Tibial nerve (tissue), 4 donors: ENCODE measurements at places on chromosomes 6 and 20.
A peak's percentile ranks its signal among the peaks of the same experiment; 100 is the strongest.

GRCh38 chr6:112781241-112781640 is 434.1 kb downstream of the RFPL4B start:
- DNase-seq = no peak

DNA sequence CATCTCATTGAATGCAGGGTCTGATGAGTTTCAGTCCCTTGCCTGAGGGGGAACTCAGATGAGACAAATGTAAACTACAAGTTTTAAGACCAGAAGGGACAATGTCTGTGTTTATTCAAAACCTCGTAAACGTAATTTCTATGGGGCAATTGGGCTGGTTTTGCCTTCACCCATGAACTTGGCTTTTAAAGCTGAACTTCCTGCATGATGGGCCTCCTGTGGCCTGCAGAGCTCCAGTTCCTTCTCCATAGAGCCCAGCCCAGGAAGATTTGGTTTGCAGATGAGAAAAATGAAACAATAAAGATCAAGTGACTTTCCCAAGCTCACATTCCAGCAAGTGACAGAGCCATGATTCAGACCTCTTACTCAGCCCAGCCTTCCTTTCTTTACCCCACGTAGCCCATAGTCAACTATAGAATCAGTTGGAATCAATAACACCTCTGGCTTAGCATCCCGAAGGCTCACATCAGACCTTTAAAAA is 612.3 kb downstream of the UTRN start:
- no peak for DNase-seq

- peak; percentile 23 for DNase-seq
These were observed 639.6 kb downstream of the EPHA7 start for GRCh38 chr6:92779746-92780145.

DNA sequence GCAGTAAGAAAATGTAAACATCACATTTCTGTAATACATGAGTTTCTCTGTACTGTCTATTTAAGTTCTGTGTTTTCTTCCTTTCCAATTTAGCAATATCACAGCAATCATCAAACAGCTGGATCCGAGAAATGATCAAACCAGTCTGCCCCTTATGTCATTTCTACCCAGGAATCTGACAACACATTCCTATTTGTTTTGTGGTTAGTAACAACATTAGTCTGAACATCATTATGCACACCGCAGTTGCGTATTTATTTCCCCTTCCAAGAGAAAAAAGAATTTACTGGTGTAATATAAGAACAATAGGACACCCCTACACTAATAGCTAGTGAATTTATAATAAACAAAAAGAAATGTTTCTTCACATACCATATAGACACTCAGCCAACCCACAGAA is 179.5 kb downstream of the BTBD9 start:
- no peak for DNase-seq

GRCh38 chr20:49260218-49260617 is 17.6 kb downstream of the ZNFX1 start:
- DNase-seq = no peak

DNA sequence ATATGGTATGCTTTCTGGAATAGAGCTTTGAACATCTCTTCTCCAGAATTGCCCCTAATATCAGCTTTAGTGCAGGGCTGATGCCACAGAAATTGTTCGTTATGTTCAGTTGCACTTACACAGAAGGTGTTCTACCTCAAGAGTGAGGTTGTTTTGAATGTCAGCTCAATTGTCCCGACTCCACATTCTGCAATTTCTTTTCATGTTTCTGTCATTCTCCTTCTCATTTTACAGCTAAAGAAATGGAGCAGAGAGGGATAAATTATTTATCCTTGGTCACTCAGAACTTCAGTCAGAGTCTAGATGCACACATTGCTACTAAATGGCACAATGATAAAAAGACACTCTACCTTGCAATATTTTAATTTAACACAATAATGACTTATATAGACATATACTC is 137.0 kb upstream of the CCN2 start:
- no peak for DNase-seq

- DNase-seq = no peak
These were observed 22.9 kb downstream of the OR2B2 start for GRCh38 chr6:27889275-27889627.

DNA sequence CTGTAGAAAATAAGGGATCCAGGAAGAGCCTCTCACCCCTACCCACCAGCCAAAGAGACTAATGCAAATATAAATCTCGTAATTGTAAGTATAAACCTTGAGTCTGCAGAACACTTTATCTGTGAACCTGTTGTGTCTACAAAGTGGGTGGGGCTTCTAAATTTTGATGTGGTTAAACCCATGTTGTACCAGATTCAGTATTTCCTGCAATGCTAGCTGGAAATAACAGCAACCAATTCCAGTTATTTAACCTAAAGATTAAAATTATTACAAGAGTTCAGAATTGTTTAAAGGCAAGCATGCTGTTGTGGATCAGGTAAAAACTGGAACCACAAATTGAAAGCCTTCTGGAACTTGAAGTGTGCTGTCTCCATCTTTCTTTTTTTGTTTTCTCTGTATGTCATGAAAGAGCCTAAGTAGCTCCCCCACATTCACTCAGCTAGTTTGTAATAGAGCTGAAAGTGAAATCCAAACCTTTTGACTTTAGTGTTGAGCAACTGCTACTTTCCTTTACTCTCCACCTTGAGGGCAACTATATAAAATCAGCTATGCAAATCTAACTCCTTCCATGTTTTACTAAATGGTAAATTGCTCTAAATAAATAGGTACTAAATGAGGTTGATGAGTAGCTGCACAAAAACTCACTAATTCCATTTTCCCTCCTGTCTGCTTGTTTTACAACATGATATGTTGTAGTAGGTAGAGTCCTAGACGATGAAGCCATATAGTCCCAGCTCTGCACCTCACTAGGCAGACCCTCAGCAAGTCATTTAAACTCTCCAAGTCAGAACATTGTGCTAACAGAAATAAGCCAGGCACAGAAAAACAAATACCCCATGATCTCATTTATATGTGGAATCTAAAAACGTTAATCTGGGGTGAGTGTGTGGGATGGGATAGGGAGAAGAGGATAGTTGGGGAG is 17.9 kb upstream of the THEMIS start:
- no peak for DNase-seq

DNA sequence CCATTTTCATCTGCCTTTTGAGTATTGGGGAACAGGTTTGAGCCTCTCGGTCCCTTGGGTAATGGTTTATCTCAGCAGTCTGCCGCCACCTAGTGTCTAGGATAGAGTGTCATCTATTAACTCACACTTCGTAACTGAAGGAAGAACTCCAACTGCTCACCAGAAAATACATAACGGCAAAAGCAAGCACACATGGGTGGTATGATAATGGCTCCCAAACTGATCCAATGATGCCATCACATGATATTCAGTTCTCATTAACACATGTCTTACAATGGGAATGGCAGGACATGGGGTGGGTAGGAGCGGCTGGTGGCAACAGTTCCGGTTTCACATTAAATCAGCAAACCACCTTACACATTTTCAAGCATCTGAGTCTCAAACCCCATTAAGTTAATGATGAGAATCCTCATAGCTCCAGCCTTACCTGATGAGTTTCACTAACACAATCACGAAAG is 110.7 kb upstream of the PHACTR1 start:
- DNase-seq = peak; percentile 73

DNA sequence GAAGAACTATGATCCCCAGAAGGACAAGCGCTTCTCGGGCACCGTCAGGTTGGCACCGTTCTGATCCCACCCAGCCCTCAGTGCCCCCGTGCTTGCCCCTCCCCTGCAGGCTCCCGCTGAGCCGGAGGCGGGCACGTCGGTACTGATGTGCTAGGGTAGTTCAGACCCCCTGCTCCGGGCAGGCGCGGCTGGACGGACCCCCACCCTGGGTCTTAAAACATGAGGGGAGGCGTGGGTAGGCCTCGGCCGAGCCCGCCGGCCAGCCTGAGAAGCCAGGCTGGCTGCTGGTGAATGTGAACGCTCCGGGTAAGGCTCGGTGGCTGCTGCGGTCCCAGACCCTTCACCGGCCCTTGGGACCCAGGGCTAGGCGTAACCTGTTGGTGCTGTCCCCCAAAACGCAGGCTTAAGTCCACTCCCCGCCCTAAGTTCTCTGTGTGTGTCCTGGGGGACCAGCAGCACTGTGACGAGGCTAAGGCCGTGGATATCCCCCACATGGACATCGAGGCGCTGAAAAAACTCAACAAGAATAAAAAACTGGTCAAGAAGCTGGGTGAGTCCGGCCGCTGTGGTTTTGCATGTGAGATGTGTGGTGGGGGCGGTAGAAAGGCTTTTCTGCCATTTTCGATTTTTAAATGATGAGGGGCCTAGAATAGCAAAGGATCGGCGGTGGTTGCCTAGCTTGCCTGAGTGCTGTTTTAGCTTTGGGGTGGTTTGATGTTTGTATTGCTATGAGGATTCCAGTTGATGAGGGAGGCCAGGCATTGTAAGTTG is 964 bp downstream of the RPL10A start:
- no peak for DNase-seq

- DNase-seq = no peak
These were observed 171.5 kb upstream of the RIPOR2 start for GRCh38 chr6:25107218-25107617.

DNA sequence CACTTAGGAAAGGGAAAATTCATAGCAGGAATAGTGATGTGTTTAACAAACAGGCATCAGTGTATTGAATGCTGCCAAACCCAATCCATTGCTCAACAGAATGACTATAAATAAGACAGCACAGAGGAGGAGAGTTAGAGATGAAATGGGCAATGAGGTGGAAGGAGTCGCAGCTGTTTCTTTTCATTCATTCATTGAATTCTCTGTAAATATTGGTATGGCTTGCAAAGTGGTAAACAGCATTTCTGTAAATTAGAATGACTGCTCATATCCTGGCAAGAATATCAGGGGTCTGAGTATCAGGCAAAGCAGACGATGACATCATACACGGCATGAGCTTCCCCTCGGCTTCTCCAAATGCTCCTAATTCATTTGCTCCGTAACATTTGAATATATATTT is 703.6 kb upstream of the SLC35B3 start:
- DNase-seq = no peak

DNA sequence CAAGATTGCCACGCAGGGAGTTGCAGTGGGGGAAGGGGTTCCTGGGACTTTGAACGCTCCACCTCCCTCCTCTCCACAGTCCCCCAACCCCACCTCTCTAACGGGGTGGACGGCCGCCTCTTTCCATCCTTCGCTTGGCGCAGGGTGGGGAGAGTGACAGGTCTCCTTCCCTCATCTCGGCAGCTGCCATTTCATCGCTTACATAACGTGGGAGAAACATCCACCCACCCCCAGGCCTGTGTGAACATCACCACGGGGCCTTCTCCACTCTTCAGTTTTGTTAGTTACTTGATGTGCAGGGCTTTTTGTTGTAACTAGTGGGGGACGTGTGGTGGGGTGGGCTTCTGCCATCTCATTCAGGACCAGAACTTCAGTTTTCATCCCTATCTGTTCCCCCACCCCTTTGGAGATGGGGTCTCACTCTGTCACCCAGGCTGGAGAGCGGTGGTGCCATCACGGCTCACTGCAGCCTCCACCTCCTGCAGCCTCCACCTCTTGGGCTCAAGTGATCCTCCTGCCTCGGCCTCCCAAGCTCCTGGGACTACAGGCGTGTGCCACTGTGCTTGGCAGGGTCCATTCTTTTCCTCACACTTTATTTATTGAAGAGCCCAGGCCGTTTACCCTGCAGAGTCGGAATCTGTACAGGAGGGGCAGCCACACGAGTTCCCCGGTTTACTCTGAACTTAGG is 17.7 kb downstream of the RTEL1 start:
- DNase-seq = no peak

DNA sequence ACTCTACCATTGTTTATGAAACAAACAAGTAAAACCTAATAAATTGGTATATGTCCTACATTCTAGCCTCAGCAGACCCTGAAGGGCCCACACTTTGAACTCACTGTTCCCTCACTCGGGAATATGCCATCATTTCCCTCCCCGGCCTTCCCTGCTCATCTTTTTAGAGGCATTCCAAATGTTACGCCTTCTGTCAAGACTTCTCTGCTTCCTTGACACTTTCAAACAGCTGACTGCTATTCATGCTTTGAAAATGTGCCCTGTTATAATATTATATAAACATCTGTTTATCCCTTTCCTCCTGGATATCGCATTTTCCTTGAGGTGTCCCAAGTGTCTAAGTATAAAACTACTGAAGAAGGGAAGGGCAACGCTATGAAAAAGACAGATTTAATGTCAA is 249.5 kb upstream of the THEMIS start:
- DNase-seq = no peak

GRCh38 chr6:10205892-10206291 is 209.0 kb downstream of the TFAP2A start:
- DNase-seq = no peak

DNA sequence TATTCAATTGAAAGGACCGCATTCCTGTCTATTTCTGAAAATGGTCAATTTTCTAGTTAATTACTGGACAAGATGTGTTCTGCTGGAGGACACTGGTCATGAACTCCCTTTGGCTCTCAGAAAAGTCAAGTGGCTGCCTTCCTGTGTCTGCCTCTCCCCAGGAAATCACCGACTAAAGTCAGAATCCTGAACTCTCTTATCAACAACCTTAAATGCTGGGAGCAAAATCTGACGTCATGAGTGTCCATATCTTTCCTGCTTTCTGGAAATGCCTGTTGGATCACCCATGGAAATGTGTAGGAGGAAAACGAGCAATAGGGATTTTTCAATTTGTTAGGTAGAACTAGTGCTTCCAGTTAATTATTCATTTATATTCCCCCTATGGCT is 53.5 kb upstream of the PLCB1 start:
- no peak for DNase-seq

- no peak for DNase-seq
These were observed 1.4 kb downstream of the PHACTR3 start for GRCh38 chr20:59605601-59606364.

DNA sequence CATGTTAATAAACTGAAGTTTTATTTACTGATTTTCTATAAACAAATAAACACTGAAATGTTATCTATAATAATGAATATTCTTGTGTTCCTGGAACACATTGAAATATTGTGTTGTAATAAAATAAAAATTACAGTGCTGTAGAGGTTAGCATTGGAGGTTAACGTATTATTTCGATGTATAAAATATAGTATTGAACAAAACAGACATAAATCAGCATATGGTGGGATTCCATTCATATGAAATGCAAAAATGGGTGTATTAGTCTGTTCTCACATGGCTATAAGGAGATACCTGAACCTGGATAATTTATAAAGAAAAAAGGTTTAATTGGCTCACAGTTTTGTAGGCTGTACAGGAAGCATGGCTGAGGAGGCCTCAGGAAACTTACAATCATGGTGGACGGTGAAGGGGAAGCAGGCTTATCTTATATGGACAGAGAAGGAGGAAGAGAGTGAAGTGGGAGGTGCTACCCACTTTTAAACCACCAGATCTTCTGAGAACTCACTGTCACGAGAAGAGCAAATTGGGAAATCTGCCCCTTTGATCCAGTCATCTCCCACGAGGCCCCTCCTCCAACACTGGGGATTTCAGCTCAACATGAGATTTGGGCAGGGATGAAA is 24.6 kb upstream of the BMP6 start:
- no peak for DNase-seq

DNA sequence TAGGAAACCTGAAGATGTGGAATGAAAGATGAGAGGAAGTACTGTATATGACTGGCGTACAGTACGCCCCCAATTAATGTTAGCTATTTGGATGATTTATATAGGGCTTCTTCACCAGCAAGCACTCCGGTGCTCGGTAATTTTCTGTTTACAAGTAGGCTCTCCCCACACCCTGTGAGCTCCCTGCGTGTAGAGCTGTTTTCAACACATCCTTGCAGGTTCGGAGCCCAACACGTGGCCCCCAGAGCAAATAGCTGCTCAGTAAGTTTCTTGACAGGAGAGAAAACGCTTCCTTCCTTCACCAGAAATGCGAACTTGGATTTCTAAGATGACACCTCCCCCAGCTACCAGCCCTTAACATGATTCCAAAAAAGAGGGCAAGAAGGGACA is 1.2 kb upstream of the RAB22A start:
- no peak for DNase-seq
